Mucosa of gallbladder (tissue), 1 donor: ENCODE measurements at places on chromosomes 16 and 17. TPM values are rescaled to one million over a fixed set of nuclear protein-coding genes. Genes with fewer than 3 reads are reported as not detected.

Gene RPH3AL
- total RNA-seq = 26.7 TPM

Gene ABCC12
- 0.69 TPM for total RNA-seq

DNA sequence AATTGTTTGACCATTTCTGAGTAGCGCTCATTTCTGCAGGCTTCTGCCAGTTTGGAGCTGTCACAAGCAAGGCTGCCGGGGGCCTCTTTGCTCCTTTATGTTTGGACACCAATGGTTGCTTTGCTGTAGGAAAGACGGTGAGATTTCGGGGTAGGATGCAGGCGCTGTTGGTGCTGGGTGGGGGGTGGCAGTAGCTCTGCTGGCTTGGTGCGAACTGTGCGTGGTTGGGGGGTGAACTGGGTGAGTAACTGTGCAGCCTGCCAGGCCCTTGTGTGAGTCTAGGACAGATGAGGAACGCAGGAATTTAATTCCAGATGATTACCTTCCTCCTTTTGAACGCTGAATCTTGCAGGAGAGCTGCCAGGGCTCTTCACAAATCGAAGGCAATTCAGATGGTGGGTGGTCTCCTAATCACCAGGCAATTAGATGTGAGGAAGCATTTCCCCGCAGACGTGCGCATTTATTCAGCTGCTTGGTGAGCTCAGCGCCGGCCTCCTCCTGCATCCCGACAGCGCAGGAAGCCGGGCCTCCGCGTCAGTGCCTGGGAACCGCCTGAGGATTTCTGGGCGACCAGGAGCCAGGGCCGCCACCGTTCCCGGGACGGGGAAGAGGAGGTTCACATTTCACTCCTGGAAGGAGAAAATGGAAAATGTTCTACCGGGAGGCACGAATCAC is 154.4 kb downstream of the FOXL1 start:
- DNase-seq = no peak

- peak; percentile 48 for DNase-seq
Observed at GRCh38 chr16:56370875-56371659, 54.3 kb downstream of the AMFR start.

DNA sequence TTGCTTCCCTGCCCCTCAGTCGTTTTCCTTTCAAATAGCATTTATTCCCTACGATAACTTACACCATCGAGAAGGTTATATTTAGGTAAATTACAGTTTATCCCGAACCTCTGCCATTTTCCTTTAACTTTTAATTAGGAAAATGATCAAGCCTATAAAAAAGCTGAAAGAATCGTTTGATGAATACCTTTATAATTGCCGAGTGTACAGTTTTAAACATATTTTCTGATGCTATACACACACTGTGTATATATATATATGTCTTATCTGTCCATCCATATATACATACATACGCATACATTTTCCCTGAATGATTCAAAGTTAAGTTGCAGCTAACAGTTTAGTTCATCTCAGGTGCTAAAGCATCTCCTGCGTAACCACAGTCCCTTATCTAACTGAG is 56.6 kb upstream of the CRISPLD2 start:
- DNase-seq = no peak
